ENCODE measurements at places on chromosomes 6 and 20. TPM values are rescaled to one million over a fixed set of nuclear protein-coding genes. Genes with fewer than 3 reads are reported as not detected.

DNA sequence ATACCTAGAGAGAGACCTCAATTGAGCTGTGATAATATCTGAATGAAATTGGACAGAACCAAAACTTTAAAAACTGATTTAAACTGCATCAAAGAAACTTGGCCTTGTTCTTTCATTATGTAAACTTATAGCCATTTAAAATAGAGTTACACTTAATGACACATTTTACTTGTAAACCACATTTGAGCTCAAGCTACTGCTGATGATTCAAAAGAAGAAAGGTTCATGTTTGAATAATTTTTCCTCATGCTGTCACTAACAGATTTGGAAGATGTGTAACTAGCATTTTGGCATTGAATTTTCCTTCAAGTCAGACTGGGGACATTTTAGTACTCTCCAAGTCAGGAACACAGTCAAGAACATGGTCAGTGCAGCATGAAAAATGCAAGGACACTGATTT, 26.9 kb downstream of the POPDC3 start:
- no peak for DNase-seq

BTNL2 gene
- total RNA-seq, result not detected

- no peak for DNase-seq
These were observed 193.8 kb upstream of the MAN1A1 start for GRCh38 chr6:119543332-119543731.

- no peak for DNase-seq
These were observed 125.3 kb upstream of the B3GAT2 start for GRCh38 chr6:71082033-71082650.

WFDC12 gene
- not detected for total RNA-seq

- DNase-seq, result peak; percentile 83
These were observed 11.0 kb downstream of the UQCC2 start for GRCh38 chr6:33700391-33701050.

GRCh38 chr6:12963567-12963966, 247.0 kb downstream of the PHACTR1 start:
- no peak for DNase-seq

SMPDL3A gene
- 15.1 TPM for total RNA-seq

OR2H2 gene
- total RNA-seq, result not detected

- DNase-seq, result no peak
These were observed 66.7 kb downstream of the TRAM2 start for GRCh38 chr6:52510213-52510562.

SNAP25 gene
- total RNA-seq, result not detected

EBF4 gene
- total RNA-seq, result 1.7 TPM

CST2 gene
- not detected for total RNA-seq

C4B gene
- total RNA-seq, result 9.9 TPM

- DNase-seq, result no peak
These were observed 174.3 kb upstream of the STXBP5 start for GRCh38 chr6:147029923-147030322.

TOP1 gene
- 19.9 TPM for total RNA-seq

DNA sequence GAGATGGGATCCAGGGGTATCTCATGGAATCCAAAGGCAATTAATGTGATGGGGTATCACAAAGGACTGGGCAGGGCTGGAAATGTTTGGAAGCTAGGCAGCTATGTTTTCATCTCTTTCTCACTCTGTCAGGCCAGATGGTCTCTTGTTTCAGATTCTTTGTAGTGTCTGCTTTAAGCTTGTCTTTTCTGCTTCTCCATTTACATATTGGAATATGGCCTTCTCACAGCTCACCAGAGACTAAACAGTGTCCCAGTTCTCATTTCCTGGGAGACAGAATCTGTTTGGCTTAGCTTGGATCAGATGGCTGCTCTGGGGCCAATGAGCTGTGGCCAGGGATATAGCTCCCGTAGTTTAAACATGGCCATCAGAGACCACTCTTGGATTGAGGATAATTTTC, 78.9 kb downstream of the SLC35F1 start:
- DNase-seq, result no peak
